ENCODE measurements at places on chromosomes 4 and X.

DNA sequence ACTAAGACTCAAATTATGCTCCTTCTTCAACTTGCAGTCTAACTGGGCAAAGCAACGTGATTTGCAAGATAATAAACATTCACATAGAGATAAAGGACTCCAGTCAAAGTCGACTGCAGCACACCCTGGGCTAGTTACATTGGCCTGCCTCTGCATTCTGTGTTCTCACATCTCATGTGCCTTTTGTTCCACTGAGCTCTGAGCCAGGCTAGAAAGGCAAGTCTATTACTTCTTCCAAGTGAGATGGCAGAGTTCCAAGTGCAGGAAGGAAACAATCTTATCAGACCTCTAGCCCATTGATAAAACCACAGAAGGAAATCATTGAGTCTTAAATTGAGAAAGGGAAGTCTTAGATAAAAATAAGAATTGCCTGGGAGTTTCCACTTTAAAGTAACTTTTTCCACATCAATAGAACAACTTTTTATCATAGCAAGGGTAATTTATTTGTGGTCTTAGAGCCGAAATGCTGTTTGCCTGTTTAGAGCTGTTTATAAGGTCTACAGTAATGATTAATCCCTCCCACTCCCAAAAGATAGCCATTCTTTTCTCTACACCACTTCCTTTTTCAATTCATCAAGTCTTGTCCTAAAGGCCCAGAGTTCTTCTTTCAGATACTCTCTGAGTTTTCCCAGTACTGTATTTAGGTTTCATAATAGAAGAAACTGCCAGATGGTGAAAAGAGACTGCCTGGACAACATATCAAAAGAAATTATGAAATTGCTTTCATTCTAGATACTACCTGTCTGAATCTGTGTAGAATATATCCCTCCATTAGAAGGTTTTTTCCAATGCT, 200.2 kb downstream of the GUCY2F start:
- no peak for DNase-seq

GRCh38 chrX:74246524-74246923, 57.5 kb upstream of the ZCCHC13 start:
- DNase-seq: no peak

DNA sequence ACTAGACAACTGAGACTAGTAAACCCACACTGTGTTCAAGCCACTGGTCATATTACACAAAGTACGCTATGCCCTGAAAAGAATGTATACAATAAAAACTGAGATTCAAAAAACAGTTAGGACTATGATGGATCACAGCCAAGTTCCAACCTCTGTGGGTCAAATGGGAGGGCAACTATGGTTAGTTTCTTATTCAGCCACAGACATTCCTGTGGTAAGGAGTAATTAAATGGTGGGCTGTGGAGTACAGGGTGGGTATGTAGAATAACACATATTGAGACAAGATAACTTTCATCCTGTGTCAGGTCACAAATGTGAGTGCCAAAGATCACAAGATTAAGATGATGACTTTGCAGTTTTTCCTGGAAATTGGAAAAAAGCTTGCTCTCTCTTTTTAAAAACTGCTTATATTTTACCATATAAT, 167.2 kb downstream of the NPNT start:
- no peak for DNase-seq

GRCh38 chr4:137572647-137573046, 40.4 kb upstream of the PCDH18 start:
- no peak for DNase-seq

- DNase-seq: no peak
Measured at GRCh38 chr4:52919461-52919860, 57.3 kb downstream of the RASL11B start.

DNA sequence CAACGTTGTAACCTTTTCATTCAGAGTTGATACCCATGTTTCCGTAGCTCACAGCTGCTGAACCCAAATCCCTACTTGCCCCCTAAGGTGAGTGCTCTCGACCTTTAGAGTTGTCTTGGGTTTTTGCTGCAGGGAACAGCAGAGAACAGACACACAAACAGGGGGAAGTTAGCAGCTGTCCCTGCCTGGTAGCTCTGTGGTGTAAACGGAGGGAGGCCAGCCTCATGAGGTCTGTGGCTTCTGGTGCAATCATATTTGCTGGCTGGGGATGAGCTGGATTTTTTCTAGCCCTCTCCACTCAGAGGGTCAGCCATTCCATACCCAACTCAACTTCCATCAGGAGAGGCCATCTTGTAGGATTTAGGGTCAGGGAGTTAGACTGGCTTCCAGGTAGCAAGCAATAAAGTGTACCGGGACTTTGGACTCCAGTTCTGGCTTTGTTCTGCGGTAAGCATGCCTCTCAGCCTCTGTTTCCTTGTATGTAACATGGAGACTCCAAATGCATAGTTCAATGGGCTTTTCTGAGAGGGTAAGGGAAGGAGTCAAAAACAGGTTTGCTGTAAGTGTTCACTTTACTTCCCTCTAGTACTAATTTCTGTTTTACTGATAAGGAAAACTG, 218.9 kb downstream of the MID1IP1 start:
- no peak for DNase-seq

GRCh38 chr4:64718091-64718490, 308.8 kb upstream of the TECRL start:
- no peak for DNase-seq

GRCh38 chrX:36543499-36543898, 464.7 kb upstream of the FAM47C start:
- DNase-seq: no peak

GRCh38 chr4:125387770-125388169, 73.0 kb downstream of the FAT4 start:
- no peak for DNase-seq

- DNase-seq: no peak
Measured at GRCh38 chrX:11600578-11600977, 65.1 kb downstream of the ARHGAP6 start.

- DNase-seq: no peak
Measured at GRCh38 chrX:98432413-98432812, 1548.7 kb downstream of the RPA4 start.

DNA sequence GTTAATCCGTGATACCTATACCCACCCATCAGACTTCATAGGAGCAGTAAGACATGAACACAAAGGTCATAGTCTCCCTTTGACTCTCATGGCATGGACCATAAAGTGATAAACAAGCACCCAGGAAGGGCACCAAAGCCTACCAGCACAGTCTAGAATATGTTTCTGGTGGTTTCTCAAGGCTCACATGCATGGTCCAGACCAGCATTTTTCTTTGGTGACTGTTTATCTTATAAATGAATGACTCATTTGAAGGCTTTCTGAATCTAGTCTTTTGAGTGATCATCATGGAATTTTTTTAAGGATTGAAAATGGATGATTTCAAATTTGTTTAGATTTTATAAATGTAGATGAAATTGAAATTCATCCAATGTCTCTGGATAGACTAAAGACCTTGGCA, 32.0 kb upstream of the AMELX start:
- no peak for DNase-seq

- DNase-seq: no peak
Measured at GRCh38 chr4:186260117-186260503, 5.9 kb upstream of the F11 start.

DNA sequence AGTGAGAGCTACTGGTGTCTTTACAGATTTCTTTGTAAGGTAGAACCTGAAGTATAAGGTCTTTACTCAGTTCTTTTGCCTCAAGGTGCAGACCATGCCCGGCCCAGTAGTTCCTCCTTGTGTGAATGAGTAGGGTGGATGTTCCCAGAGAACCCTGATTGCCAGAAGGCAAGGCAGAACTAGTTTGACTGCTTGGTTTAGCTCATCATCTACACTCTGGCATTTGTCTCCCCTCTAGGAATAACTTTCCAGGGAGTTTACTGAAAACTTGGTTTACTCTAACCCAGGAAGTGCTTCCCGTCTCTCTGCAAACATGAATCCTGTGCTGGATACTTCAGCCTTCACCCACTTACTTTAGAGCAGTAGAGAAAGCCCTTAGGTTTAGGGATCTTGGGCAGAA, 29.1 kb downstream of the MCUB start:
- no peak for DNase-seq

- DNase-seq: no peak
Measured at GRCh38 chr4:185127021-185127925, 15.8 kb upstream of the SLC25A4 start.

DNA sequence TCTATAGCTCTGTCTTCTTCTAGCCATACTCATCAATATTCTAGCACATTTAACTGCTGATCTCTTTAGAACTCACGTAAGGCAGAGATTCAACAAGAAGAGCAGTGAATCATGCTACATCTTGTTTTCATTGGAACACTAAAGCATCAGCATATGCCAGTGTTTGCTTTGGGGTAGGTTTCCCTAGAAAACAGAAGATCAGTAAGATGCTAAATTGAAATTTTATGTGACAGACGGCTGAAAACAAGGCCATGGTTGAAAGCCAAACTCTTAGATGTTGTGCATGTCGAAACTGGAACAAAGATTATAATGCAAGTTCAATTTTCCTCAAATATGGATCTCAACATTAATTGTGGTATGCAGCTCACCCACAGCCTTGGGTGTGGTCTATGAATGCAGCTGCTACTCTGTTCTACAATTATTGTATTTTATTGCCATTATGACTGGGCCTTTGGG, 107.6 kb downstream of the PDLIM5 start:
- no peak for DNase-seq

DNA sequence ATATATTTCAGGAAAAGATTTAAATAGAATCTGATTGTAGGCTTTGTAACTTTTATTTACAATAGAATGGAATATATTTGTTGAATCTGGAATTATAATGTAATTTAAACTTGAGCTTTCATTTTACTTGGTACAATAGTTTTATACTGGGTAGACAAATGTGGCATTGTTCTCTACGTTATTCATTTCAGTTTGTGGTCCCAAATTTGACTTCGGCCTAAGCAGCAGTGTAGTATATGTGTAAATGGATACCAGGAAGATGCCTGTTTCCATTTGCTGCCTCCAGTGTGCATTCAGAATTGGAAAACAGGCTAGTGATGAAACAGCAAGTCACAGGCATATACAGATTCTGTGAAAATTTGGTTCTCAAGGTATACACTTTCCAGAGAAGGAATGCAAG, 77.8 kb downstream of the CLDN22 start:
- DNase-seq: no peak

GRCh38 chr4:24704149-24704548, 91.2 kb upstream of the SOD3 start:
- DNase-seq: no peak

- DNase-seq: no peak
Measured at GRCh38 chr4:41600243-41600912, 62.4 kb downstream of the LIMCH1 start.

DNA sequence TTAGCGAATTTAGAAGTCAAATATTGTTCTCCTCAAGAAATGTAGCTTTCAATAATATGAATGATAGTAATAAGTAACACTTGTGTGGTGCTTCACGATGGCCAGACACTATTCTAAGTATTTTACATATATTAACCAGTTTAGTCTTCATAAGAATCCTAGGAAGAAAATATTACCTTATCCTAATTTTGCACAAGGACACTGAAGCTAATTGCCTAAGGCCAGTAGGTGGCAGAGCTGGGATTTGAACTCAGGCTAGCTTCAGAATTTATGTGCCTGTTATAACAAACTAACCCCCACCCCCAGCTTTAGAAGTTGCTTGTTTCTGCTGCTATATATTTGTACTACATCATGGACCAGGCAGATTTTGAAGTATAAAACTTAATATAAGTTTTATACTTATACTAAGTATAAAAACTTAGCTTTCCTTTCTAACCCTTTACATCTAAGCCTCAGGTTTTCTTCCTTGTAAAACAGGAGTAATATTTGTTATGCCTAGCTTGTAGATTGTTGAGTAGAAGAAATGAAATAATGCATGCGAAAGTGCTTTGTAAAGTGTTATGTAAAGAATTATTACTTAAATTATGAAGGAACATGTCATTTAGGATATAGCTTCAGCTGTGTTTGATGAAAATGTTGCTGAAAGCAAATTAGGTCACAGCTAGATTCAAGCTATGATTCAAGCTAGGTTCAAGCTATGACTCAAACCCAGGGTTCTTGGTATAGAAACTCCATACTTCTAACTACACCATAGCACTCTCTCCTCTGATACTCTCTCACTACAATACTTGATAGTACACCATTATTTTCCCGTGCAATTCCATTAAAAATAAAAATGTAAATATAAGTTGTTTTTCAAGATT, 4.2 kb upstream of the CDS1 start:
- DNase-seq: no peak

GRCh38 chrX:137566746-137567679, 1.1 kb downstream of the ZIC3 start:
- DNase-seq: no peak

DNA sequence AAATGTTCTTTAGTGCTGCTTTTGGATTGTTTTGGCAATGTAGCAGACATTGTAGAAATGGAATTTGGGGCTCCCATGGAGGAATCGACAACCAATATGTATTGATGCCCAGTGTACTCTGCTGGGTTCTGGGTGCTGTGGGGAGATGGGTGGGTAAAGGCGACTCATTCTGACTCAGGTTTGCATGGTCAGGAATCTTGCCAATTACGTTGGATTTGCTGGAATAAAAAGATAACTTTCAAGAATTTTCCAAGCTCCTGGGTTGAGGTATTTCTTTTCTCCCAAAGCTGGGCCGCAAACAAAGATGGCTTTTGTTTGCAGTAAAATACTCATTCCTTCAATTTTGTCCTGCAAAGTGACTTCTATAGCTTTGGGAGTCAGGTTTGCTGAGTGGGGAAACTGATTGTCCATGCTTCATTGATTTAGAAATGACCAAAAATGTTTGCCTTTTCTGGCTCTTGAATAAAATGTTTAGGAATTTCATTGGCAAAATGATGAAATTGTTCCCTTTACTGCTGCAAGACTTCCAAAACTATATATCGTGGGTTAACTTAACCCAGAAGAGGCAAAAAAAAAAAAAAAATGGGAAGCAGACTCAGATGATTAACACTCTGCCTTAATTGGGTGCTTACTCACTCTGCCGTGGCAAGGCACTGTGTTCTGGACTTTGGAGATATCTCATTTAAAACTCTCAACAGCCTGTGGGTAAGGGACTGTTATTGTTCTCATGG, 57.0 kb downstream of the RTL9 start:
- no peak for DNase-seq

- DNase-seq: no peak
Measured at GRCh38 chr4:73684097-73684496, 56.3 kb upstream of the CXCL8 start.

DNA sequence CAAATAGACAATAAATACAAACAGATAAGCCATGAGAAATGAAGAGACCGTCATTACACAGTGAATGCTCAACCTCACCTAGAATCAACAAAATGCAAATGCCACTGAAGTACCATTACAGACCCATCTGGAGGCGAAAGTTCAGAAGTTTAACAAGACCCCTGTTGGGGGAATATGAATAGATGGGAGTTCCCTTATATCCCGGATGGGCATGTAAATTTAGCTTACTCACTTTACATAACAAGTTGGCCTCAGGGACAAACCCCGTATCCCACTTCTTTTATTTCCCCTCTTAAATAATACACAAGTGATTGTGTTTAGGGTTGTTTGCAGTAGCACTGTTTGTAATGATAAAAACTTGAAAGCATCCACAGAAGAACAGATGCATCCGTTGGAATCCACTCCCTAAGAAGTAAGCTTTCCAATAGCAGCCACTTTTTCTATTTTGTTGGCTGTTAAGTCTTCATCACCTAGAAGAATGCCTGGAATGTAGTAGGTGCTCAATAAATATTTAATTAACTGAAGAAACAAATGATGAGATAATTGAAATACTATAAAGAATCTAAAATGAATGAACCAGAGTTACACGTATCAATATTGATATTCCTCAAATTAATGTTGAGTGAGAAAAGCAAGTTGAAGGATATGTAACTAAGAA, 1076.3 kb upstream of the TENM3 start:
- DNase-seq: no peak
